ENCODE measurements at places on chromosomes 4 and X.

- no peak for DNase-seq
Observed at GRCh38 chr4:56690393-56690792, 9.3 kb upstream of the HOPX start.

DNA sequence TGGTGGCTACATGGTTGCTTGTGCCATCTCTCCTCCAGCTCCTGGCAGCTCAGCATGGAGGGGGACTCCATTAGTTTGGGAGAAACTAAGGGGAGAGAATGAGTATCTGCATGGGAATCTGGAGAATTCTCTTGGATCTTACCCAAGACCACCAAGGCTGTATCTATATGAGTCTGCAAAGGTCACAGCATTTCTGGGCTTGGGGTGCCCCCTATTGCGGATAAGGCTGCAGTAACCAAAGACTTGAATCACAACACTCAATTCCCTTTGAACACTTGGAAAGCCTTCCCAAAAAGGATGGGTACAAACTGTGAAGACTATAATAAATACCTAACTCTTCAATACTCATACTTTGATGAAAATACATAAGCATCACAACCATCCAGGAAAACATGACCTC lies 623.5 kb upstream of the NR3C2 start:
- no peak for DNase-seq

DNA sequence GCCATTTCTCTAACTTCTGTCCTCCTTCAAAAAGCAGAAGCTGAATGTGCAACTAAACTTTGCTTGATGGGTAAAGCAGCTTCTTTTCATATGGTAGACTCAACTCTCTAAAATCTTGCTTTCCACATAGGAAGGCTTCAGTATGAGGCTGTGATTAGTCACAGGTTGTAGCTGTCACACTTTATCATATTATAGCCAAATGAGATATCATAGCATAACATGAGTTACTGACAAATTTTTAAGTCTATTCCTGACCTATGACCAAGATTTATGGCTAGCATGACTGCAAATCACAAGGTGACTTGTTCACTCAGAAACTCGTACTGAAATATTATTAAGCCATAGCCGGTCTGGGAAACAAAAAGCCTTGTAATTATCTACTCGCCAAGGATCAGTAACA lies 998.6 kb downstream of the RPA4 start:
- no peak for DNase-seq

DNA sequence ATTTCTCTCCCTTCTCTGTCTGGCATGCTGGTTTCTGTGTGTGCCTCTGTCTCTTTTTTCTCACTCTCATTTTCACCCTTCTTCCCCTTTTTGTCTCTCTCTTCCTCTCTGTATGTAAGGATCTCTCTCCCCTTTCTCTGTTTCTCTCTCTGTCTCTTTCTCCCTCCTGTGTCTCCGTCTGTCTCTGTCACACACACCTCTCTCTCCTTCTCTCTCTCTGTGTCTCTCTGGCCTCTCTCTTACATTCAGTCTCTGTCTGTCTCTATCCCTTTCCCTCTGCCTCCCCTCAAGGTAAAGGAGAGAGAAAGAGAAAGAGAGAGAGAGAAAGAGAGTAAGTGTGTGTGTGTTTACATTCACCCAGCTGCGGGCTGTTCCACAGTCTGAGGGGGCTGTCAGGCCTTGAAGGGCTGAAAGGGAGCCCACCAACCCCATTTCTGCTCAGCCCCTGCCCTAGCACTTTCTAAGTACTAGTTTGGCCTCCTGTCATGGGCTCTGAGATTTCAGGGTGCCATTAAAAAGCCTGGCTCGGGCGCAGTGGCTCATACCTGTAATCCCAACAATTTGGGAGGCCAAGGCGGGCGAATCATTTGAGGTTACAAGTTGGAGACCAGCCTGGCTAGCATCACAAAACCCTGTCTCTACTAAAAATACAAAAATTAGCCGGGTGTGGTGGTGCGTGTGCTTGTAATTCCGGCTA lies 9.6 kb upstream of the TSPYL2 start:
- no peak for DNase-seq

DNA sequence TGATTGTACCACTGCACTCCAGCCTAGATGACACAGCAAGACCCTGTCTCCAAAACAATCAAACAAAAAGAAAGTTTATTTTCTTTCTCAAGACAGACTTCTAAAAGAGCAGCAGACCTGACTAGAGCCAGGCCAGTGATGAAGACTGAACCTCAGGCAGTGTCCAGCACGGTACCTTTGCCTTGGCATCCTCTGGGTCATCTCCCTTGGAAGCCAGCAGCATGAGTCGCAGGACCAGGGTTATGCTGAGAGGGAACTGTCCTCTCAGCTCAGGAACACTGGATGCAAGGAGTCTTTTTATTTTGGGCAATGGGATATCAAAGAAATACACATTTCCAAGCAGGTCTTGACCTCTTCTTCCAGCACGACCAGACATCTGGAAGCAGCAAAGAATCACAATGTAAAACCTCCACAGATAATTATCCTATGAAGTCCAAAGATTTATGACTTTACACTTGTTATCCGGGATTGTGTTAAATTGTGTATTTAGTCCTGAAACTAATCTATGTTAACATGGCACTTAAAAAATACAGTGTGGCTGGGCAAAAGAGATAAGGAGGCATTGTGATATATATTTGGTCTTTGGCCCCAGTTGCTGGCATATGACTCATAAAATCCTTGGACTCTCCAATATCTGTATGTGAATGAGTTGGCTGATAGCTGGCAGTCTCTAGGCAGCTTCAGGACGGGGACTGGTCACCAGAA lies 66.0 kb upstream of the DDX60 start:
- no peak for DNase-seq

DNA sequence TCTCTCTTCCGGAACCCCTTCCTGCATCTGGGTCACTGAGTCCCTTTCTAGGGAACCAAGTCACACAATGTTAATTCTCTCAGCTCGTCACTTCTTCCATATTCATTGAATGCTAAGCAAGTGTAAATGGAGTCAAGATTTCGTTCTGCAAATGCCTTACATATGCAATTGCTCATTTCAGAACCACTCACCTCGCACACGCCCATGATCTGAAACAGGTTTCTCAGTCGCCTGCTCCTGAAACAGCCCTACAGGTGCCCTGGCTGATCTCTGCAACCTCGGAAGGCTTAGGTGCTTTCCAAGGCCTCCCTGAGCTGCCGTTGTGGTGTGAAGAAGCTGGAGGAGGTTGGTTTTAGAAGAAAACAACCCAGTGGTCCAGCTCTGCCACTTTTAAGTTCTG lies 100.8 kb upstream of the MSX1 start:
- DNase-seq: no peak

DNA sequence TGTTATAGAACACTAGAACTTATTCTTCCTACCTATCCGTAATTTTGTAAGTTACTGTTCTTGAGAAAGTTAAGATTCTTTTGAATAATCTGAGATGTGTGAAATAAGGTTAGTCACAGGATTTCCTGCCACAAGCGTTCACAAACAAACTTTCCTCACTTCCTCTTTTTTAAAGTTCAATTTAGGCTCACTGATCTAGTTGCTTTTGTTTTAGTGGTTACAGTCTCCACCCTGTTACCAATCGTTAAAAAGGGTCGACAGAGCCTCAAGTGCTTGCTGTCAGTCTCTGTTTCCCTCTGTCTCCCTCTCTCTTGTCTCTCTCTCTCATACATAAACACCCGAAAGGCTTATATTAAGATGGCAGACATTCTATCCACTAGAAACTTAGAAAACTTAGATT lies 35.9 kb upstream of the STK26 start:
- DNase-seq: no peak

DNA sequence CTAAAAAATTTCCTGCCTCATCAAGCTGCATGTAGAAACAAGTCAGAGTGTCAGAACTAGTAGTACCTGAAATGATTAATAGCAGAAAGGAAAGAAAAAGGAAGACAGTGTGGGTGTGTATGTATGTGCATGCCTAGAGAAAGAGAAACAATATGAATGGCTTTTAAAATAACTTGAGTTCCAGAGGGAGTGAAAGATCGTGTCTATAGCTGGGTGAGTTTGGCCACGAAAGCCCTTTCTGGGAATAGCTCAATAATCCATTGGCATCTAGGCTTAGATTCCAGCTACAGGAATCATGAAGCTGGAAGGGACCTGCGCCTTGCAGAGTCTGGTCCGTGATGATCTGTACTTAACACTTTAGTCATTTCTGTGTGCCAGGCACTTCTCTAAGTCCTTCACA lies 195.6 kb downstream of the RAPGEF2 start:
- DNase-seq: no peak

GRCh38 chr4:105128208-105128607 lies 18.5 kb upstream of the TET2 start:
- no peak for DNase-seq

GRCh38 chrX:16882169-16882568 lies 12.0 kb upstream of the RBBP7 start:
- DNase-seq: no peak

DNA sequence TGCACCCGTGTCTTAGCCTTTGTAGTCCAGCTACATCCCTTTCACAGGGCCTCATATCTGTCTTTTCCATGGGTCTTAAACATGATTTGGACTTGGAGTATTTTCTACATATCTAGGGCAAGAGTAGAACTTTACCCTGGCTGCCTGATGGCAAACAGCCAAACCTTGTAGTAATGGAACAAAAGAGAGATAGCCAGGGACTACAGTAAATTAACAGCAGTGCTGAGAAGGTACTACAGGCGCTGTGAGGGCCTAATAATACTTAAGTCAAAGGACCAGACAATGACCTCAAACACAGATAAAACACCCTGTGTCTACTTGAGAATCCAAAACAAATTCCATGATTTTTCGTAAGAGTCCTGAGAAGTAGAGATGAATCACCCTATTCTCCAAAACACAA lies 111.0 kb upstream of the WDR17 start:
- no peak for DNase-seq

DNA sequence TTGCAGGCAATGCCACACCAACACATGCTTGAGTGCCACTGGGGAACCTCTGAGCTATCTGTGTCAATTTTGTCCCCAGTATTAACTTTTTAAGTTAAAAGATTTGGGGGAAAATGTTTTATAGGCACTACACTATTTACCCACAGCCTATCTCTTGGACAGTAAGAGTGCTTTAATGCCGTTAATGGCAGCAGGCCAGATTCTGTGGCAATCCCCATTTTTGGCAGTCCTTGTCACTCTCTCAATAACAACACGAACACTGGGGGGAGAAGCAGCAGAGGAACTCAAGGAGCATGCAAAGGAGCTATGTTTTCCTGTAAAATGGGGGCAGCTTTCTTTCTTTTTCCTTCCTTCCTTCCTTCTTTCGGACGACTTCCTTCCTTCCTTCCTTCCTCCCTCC lies 168.6 kb downstream of the NSUN7 start:
- no peak for DNase-seq

DNA sequence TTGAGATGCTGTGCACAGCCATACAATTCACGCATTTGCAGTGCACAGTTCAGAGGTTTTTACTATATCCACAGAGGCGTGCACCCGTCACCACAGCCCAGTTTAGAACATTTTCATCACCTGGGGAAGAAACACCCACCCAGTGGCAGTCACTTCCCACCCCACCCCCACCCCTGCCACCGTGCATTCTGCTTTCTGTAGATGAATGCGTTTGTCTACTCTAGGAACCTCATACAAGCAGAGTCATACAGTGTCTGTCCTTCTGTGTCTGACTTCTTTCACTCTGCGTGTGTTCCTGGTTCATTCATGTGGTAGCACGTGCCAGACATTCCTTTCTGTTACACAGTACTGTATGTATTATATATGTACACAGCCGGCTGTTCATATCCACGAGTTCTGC lies 122.8 kb downstream of the TBL1X start:
- no peak for DNase-seq

DNA sequence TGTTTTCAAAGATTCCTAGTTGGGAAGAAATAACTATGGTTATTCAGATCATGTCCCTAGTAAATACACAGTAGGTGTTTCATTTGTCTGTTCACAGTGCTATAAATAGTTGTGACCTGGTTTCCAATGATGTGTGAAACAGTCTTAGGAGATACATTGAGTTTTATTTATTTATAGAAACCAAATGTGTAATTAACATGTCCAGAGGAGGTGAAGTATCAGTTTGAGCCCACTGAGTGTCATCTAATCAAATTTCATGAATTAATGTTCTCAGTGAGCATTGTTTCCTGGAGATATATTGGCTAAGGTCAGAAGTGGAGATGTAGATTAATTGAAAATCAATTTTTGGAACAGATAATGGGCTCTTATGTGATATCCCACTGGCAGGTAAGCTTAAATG lies 996.3 kb downstream of the FSTL5 start:
- DNase-seq: no peak

DNA sequence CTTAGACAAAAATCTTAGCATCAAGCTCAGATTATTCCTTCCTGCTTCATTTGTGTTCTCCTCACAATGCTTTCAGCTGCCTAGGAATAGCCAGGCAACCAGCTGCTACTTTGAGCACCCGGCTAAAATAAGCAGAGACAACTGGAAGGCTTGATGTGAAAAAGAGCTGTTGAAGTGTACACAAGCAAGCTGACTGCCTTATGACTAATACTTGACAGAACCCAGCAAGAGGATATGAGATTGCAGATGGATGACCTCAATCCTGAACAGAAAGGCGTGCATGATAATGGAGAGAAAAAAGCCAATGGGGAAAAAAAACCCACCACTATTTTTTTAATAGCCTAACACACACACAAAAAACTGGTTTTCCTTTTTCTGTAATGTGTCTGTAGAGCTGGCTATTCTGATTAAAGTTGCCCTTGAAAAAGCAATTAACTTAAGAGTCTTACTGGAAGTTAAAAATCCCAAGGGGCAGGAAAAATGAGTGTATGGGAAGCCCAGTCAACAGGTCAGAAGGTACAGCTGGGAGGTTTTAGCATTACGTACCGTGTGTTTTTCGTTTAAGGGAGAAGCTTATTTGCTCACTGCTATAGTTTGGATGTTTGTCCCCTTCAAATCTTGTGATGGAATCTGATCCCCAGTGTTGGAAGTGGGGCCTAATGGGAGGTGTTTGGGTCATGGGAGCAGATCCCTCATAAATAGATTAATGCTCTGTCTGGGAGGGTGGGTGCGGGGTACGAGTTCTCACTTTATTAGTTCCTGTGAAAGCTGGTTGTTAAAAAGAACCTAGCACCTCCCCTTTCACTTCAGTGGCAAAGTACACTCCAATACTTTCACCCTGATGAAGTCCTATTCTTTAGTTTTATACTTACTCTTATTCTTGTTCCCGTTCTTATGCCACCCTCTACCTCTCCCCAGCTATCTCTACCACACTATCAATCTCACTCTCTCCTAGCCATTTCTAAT lies 37.1 kb upstream of the HERC6 start:
- no peak for DNase-seq

Data from stimulated activated CD8-positive, alpha-beta memory T cell treated with anti-CD3 and anti-CD28 coated beads, Interleukin-15, amount 100 ng/mL, for 24 hours (primary cell).